ENCODE measurements at places on chromosomes 6 and 20. TPM values are rescaled to one million over a fixed set of nuclear protein-coding genes. Genes with fewer than 3 reads are reported as not detected.

Gene ZKSCAN8
- total RNA-seq = 25.1 TPM

Gene SIRPD
- not detected for total RNA-seq

Gene HLA-DPA1
- 253 TPM for total RNA-seq

Gene CLPSL1
- not detected for total RNA-seq

Gene HTR1E
- not detected for total RNA-seq

Gene HLA-DMB
- 78.5 TPM for total RNA-seq

Gene NMBR
- not detected for total RNA-seq

Gene DHX16
- total RNA-seq = 37.5 TPM

Gene ZSCAN31
- not detected for total RNA-seq

Gene FHL5
- total RNA-seq = not detected

Gene CST2
- not detected for total RNA-seq

Gene CDK19
- 40.8 TPM for total RNA-seq

Gene MYLK4
- 0.36 TPM for total RNA-seq

Gene HUS1B
- total RNA-seq = 1.7 TPM

Gene PRDM13
- total RNA-seq = not detected

Gene ZNF831
- total RNA-seq = 6.3 TPM

Gene RIMS1
- total RNA-seq = not detected

Gene CCN5
- total RNA-seq = not detected

Gene BCKDHB
- total RNA-seq = 25.7 TPM

Gene VNN1
- not detected for total RNA-seq

Gene SSTR4
- total RNA-seq = not detected

Gene OPRM1
- not detected for total RNA-seq

Gene TRIM40
- total RNA-seq = not detected

Gene PAX1
- total RNA-seq = not detected

Gene GLP1R
- total RNA-seq = not detected

Gene C6orf58
- not detected for total RNA-seq

Gene FBXO30
- 11.7 TPM for total RNA-seq
